Stimulated activated CD4-positive, alpha-beta T cell treated with anti-CD3 and anti-CD28 coated beads, Interleukin-15, amount 100 ng/mL, for 24 hours (primary cell): ENCODE measurements at places on chromosomes 11 and 22.
A peak's percentile ranks its signal among the peaks of the same experiment; 100 is the strongest.

DNA sequence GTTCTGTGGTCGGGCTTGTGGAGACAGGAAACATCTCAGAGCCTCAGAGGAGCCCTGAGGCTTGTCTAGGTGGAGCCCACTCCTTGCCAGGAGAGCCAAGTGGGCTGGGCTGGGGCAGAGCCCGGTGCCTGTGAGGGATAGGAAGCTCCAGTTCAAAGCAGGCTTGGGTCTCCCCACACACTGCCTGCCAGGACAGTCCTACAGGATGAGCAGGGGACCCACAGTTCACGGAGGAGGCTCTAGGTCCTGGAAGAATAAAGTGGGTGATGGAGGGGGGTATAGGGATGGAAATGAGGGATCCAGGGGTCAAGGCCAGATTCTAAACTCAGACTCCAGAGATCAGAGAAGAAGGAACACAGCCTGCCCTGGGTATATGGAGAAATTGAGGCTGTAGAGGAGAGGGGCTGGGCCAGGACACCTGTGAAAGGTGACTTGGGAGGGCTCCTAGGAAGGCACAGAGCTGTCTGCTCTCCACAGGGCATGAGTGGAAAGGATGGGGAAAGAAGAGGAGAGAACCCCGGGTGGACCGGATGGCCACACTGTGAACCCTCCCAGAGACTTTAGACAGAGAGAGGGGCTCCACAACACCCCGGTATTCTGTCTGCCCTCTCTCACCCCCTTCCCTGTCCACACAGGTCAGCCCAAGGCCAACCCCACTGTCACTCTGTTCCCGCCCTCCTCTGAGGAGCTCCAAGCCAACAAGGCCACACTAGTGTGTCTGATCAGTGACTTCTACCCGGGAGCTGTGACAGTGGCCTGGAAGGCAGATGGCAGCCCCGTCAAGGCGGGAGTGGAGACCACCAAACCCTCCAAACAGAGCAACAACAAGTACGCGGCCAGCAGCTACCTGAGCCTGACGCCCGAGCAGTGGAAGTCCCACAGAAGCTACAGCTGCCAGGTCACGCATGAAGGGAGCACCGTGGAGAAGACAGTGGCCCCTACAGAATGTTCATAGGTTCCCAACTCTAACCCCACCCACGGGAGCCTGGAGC lies 7.4 kb downstream of the IGLL5 start:
- DNase-seq, result no peak

DNA sequence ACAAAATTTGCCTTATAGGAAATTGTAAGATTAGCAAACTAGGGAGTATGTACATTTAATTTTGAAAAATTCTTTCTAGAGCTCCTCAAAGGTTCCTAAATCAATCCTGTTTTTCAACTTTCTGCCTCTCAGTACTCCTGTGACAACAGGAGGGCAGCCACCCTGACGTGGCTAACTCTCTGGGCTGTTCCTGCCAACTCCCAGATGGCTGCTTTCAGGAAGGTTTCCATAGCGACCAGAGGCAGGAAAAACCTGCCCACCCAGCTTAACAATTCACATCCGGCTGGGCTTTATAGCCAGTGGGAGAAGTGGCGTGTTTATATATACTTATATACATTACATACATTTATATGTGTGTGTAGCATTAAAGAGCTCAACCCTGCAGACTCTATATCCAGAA lies 26.5 kb downstream of the SGSM3 start:
- DNase-seq, result no peak

DNA sequence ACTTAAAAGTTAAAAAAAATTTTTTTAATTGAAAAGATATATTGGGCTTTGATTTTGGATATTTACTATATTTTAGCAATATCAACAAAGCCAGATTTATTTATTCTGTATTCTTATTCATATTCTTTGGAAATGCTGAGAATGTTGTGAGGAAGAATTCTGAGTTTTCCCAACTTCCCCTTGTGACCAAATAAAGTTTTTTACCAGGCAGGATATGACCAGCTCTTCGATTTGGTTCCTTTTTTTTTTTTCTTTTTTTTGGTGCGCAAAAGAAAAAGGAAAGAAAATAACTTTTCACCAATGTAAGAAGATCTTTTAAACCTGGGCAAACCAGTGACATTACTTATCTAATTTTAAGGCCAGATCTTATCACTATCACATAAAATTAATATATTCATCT lies 12.9 kb downstream of the TCP11L1 start:
- no peak for DNase-seq

- DNase-seq, result no peak
Measured at GRCh38 chr11:59900366-59901126, 22.0 kb downstream of the OOSP3 start.

- DNase-seq, result peak; percentile 8
Measured at GRCh38 chr11:93895106-93895862, 44.9 kb upstream of the VSTM5 start.

GRCh38 chr11:34585304-34585734 lies 35.6 kb upstream of the EHF start:
- no peak for DNase-seq

- DNase-seq, result no peak
Measured at GRCh38 chr11:114108501-114109205, 49.1 kb downstream of the ZBTB16 start.

DNA sequence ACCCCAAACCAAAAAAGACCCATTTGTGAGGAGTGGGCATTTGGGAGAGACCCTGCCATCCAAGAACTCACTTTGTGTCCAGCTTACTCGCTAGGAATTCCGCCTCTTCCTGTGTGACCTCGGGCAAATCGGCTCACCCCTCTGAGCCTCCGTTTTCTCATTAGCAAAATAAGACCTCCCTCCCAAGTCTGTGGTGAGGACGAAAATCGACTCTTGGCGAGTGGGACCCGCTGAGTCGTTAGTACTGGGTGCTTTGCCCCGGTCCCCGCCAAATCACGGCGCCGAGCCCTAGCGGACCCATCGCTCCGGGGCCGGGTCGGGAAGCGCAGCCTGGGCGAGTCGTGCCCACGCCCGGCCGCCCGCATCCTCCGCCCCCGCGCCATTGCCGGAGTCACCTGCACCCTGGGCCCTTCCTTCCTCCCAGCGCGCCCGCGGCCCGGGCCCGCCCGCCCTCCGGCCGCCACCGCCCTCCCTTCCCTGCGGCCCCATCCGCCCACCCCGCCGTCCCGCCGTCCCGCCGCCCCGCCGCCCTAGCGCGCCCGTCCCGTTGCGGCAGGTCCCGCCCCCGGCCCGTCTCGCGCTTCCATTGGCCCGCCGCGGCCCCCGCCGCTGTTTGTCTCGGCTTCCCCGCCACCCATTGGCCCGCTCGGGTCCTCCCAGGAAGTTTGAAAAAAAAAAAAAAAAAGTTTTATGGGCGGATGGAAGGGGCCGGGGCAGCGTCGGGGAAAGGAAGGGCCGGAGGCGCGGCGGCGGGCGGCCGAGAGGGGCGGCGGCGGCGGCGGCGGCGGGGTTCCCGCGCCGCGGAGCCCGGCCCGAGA lies 48.9 kb downstream of the TRIOBP start:
- peak; percentile 93 for DNase-seq

GRCh38 chr11:29985248-29985647 lies 31.6 kb downstream of the KCNA4 start:
- no peak for DNase-seq

DNA sequence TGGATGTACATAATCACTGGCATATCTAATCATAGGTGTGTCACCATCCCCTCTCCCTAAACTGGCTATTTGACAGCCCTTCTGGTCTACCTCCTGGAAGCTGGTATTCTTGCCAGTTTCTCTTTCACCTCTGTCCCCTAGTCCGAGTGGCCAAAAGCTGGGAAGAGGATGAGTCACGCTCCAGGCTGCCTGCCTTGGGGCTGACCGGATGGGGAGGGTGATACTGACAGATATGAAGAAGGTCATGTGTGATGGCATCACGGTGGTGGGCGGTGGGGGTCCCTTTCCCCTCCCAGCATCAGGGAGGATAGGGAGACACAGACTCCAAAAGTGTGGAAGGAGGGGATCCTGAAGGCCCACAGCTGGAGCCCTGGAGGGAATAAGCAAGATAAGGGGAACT lies 4.8 kb downstream of the OAF start:
- no peak for DNase-seq

DNA sequence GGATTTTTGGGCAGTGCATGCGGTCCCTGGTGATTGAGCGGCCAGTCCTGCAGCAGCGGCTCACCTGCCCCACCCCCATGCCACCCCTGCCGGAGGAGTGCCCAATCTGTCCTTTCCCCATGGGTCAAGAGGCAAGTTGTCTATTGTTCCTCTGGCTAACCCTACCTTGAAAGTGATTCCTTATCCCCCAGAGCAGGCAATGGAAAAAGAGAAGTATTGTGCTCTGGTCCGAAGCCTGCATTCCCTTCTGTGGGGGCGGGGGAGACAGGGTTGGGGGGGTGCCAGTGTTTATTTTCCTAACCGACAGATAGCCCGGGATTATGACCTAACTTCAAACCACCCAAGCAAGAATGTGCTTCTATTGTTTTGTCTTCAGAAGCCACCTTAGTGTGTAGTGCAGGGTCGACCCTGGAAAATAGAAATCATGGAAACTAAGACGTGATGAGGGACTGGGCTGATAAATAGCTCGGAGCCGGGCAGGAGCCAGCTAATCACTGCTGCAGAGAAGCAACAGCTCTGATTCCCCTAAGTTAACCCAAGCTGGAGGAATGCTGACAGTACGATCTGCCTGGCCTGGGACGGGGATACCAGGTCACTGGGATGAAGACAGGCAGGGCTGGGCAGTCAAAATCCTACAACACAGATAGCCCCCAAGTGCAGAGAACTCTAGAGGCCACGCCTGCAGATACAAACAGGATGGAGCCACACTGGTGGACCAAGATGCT lies 38.7 kb upstream of the ATXN10 start:
- DNase-seq, result no peak

GRCh38 chr11:46337626-46338345 lies 9.5 kb upstream of the DGKZ start:
- no peak for DNase-seq

DNA sequence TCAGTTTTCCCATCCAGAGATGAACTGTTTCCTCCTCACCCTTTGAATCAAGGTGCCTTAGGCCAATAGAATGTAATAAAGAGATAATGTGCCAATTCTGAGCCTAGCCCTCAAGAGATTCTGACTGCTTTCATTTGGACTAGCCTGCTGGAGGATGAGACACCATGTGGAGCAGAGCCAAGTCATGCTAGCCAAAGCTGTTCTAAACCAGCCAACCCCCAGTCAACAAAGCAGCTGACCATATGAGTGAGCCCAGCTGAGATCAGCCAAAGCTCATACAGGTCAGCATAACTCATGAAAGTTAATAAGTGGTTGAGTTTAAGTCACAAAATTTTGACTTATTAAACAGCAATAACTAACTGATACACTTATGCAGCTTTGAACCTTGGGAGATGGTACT lies 66.7 kb upstream of the DBX1 start:
- DNase-seq, result no peak

- DNase-seq, result no peak
Measured at GRCh38 chr22:24728790-24729637, 45.5 kb downstream of the PIWIL3 start.

DNA sequence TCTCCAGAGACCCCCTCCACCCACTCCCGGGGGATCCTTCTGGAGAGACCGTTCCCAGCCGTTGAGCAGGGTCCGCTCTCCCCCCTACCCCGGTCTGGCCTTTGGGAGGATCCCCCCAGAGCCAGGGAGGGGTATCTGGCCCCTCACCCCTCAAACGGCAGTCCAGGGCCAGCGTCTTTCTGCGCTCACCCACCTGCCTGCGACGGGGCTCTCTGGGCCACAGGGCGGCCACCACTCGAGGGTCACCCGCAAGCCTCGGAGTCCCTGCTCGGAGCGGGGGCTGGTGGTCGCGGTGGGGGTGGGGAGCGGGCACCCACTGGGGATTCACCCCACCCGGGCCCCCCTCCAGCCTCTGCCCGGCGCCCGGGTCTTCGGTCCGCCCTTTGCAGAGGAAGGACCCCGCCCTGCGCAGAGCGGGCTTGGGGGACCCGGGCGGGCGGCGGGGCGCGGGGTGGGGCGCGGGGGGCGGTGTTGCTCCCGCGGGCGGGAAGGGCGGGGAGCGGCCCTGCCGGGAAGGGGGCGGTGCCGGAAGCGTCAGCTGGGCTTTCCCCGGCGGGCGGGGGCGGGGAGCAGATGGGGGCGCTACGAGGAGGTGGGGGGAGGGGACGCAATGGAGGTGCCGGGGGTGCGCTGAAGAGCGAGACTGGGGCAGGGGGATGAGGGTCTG lies 16.6 kb downstream of the CRELD2 start:
- peak; percentile 95 for DNase-seq

GRCh38 chr11:68317147-68317785 lies 4.9 kb downstream of the LRP5 start:
- no peak for DNase-seq

GRCh38 chr11:44955015-44955738 lies 4.5 kb upstream of the TP53I11 start:
- DNase-seq, result peak; percentile 26

DNA sequence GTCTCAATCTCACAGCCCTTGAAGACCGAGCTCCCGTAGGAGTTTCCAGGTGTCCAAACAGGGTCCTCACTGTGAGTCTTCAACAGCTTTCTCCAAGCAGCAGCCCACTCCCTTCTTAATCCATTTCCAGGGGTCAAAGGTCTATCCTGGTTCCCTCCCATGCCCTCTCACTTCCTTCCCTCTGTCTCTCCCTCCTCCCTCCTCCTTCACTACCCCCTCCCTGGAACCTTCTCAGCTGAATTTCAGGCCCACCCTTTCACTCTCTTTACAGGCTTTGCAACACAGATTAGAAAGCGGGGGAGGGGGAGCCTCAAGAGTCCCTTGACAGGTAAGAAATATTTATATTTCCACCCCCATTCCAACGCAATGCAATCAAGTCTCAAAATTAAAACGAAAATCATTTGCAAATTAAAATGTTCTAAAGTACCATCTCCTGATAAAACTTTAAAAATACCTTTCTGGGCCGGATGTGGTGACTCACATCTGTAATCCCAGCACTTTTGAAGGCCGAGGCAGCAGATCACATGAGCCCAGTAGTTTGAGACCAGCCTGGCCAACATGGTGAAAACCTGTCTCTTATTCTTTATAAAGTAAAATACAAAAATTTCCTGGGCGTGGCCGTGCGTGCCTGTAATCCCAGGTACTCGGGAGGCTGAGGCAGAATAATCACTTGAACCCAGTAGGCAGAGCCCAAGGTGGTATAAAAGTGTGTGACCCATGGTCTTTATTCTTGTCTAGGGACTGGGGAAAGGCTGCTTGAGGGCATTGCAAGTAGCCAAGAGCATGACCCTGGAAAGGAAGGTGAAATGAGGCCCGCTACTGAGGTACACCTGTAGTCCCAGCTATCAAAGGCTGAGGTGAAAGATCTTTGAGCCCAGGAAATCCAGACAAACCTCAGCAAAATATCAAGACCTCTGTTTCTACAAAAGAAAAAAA lies 865 bp upstream of the ZNF280A start:
- no peak for DNase-seq

- no peak for DNase-seq
Measured at GRCh38 chr11:95500466-95500865, 269.5 kb upstream of the SESN3 start.

DNA sequence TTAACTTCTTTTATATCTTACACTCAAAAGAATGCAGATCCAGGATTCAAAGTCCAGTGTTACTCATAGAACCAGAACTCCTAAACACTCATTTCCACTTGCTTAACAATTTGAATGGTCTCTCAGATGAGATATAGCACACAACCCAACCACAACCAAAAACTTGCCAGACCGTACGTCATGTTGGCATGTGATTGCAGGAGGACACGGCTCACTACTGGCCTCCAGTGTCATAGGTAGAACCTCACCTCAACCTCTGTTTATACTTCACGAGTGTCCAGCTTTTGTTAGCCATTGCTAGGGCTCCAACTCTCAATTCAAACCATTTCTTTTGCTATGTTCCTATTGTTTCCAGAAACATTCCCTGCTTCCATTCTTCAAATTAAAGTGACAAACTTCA lies 58.5 kb upstream of the PDGFD start:
- DNase-seq, result no peak
